CD4-positive, alpha-beta T cell treated with Interleukin-15 for 1 hour (primary cell): ENCODE measurements at places on chromosomes 3 and 15.

GRCh38 chr3:14123308-14124222, 1.1 kb downstream of the CHCHD4 start:
- no peak for DNase-seq

DNA sequence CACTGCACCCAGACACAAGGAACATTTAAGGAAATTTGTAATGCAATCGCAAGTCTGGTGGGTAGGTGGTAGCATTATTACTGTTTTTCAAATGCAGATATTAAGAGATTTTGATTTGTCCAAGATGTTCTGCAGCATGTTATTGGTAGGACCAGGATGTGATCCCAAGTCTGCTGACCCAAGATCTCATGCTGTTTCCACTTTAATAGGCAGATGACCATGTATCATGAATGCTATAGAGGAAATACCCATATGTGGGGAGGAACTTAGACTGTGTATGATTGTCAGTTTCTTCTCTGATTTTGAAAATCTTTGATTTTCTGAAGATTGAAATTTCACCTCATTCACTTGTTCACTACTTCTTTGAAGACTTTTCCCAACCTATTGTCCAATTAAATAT, 28.7 kb downstream of the ATP6V1A start:
- DNase-seq: no peak

DNA sequence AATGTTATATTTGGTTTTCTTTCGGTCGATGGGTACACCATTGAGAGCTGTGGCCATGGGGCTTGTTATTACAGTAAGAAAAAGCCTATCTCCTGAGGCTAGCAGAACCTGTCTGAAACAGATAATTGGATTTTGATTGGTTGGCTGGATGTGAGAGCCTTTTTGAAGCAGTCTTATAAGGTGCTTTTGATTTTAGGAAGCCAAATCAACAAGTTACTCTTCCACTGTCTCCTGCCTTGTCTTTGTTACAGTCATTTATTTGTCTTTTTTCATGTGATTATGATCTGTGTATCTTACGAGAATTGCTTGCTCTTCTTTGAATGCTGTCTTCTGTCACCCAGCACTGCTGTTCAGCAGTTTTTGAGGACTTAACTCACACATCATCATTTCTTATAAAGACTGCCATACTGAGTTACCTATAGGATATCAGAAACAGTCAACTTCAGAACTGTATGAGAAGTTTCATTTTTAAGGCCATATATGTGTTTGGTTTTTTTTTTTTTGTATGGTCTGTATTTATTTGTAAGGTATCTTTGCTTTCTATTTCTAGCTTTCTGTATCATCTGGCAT, 51.1 kb downstream of the MEF2A start:
- no peak for DNase-seq

DNA sequence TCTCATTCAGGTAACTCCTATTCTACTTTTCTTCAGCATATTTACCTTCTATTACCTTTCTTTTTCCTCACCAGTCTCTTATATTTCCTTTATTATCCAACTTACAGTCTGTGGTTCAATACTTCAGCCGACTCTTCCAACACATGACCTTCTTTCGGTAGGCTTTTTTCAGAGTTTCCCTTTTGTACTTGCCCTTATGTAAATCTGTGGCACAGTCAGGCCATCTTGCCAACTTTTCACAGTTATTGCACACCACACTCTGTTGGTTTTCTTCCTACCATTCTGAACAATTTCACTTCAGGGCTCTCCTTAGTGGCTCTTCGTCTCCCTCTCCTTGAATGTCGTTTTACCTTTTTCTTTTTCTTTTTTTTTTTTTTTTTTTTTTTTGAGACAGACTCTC, 427.8 kb downstream of the LPP start:
- DNase-seq: no peak

- DNase-seq: peak; percentile 59
Observed at GRCh38 chr3:114383875-114384557, 90.2 kb downstream of the TIGIT start.

DNA sequence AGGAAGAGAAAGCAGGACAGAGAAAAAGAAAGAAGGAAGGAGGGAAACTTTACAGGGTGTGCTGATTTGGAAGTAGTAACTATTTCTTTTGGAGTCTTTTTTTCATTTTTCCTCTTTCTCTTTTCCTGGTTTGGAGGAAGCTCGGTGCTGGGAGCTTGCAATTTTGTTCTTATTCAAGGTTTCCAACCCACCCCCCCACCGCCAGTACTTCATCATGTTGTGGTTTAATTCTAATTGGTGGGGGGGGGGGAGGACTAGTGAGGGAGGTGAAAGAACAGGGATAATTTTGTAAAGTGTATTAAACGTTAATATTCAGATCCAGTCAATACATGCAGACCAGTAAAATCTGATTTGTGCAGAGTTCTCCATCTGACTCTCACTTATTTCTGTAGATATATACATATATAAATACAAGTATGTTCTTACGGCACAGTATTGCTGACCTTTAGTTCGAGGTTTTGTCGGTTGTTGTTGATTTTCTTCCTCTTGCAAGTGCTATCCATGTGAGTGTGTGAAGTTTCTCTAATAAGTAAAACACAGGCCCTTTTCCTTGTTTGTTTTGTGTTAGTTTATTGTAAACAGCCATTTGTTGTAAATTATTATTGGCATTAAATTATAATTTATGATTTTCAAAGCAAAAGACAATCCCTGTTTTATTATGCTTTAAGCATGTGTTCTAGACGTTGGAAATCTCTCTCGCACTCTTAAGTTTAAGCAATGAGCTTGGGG, 9.3 kb downstream of the NR2F2 start:
- no peak for DNase-seq

- DNase-seq: no peak
Observed at GRCh38 chr3:112446343-112446742, 52.9 kb downstream of the BTLA start.

DNA sequence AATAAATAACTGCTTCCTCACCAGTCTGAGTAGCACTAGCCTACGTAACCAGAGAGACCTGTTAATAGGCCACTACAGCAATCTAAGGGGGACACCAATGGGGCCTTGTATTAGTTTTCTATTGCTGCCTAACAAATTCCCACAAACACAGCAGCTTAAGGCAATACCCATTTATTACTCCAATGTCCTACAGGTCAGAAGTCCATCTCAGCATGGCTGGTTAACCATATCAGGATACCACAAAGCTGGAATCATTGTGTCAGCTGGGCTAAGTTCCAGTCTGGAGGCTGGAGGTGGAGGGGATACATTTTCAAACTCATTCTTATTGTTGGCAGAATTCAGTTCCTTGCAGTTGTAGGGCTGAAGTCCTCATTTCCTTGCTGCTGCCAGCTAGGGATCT, 331.9 kb downstream of the ULK4 start:
- no peak for DNase-seq

DNA sequence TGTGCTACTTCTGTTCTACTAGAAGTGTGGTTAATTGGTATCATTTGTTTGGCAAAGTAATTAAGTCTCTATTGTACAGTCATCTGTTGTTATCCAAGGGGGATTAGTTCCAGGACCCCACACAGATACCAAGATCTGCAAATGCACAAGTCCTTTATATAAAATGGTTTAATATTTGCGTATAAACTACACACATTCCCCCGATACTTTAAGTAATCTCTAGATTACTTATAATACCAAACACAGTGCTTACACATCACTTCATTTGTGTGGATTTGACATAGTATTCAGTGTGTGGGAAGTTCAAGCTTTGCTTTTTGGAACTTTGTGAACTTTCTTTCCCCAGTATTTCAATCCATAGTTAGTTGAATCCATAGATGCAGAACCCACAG, 50.5 kb upstream of the ABI3BP start:
- no peak for DNase-seq

- DNase-seq: no peak
Observed at GRCh38 chr3:153001210-153002078, 160.6 kb upstream of the RAP2B start.

DNA sequence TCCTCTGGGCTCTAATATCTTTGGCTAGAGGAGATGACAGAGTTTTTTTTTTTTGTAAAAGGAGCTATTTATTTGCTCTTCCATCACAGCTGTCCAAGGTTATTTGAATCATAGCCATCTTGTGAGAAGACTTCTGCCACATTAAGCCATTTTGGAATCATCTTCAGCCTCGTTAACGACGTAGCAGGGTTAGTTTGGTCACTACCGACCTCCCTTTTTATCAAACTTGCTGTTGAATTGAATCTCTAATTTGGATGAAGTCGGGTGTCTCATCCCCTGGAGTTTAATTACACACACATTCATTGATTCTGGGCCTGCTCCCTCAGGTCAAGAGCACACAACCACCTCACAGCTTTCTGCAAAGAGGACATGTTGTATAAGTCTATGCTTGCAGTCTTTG, 238.7 kb downstream of the CPNE4 start:
- no peak for DNase-seq

DNA sequence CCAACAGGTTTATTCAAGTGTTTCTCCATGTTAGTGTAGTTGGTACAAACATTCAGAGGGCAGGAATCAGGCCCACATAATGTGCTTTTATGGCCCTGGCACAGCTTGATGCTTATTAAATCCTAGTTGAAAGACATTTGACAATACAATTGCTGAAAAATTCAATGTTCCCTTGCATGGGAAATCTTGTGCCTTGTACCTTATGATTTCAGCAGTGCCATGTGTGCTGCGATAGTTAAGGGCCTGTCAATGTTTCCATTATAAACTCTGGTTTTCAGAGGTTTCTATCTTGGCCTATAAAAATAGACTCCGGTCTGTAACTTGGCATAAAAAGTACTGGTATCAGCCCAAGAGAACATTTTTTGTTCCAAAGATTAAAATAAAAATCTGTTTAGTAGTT, 207.2 kb downstream of the TBC1D5 start:
- DNase-seq: no peak

DNA sequence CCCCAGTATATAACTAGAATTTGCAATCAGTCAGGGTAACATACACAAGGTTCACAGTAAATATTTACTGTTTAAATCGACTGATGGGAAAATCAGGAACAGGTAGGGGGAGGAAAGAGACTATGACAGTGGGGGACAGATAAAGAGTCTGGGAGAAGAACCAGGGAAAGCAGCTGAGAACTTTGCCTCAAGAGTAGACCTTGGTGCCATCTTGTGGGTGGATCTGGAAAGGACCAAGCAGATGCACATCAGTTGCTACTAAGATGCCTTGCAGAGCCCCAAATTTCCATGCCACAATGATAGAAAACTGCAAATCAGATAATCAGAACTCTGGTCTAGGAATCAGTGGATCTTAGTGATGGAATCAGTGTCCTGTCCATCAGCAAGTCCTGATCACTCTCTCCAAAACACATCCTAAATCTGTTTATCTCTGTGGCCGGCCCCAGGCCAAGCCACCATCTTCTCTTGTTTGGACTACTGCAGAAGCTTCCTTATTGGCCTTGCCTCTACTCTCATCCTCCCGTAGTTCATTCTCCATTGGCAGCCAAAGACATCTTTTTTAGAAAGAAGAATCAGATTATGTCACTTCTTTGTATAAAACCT, 62.7 kb downstream of the PDE8A start:
- DNase-seq: peak; percentile 47

DNA sequence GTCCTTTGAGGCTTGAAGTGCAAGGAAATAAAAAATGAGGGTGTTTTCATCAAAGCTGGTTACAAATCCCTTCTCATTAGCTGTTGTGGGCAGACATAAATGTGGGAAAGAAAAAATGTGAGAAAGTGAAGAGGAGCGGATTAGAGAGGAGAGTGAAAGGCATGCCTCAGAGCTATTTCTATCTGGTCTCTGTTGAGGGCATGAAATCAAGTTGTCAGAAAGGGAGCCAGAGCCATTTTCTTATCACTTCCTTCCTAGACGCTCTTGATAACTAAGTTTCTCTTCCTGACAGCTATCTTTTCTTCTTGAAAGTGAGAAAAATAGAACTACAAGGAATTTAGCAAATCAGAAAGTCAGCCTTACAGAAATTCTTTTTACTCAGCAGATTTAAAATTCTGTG, 20.8 kb upstream of the CAPN3 start:
- DNase-seq: no peak

- no peak for DNase-seq
Observed at GRCh38 chr15:85838655-85839054, 43.9 kb upstream of the KLHL25 start.

- no peak for DNase-seq
Observed at GRCh38 chr3:143581972-143582722, 266.1 kb downstream of the SLC9A9 start.

- DNase-seq: no peak
Observed at GRCh38 chr3:178560759-178561158, 24.5 kb downstream of the KCNMB2 start.

- DNase-seq: no peak
Observed at GRCh38 chr3:6250167-6250566, 610.7 kb upstream of the GRM7 start.

GRCh38 chr15:77654975-77655374, 22.3 kb upstream of the LINGO1 start:
- no peak for DNase-seq

GRCh38 chr3:55683666-55684270, 196.7 kb upstream of the WNT5A start:
- no peak for DNase-seq

DNA sequence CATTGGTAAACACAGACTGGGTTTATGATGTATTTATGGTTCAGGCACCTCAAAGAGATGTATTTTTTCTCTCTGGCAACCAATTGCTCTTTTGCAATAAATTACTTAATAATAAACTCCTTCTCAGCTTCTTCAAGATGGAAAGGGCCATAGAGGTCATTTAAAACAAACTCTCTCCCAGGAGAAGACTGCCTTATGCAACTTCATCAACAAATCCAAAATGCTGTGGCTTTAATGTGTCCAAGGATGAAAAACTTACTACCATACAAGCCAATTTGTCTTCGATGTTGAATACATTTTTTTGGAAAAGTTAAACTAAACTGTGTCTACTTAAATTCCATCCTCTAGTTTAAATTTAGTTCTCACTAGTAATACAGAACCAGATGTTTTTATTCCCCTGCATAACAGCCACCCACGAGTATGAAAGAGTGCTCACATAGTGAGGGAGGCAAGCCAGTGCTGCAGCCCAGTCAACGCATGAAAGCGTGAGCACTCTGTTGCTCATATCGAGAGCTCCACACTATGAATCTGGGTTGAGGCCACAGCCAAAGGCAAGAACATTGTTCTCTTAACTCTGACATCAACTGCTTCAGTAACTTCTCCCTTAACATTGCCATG, 761.3 kb upstream of the GRM7 start:
- no peak for DNase-seq

- DNase-seq: peak; percentile 80
Observed at GRCh38 chr3:37996785-37997301, 6.3 kb downstream of the VILL start.

DNA sequence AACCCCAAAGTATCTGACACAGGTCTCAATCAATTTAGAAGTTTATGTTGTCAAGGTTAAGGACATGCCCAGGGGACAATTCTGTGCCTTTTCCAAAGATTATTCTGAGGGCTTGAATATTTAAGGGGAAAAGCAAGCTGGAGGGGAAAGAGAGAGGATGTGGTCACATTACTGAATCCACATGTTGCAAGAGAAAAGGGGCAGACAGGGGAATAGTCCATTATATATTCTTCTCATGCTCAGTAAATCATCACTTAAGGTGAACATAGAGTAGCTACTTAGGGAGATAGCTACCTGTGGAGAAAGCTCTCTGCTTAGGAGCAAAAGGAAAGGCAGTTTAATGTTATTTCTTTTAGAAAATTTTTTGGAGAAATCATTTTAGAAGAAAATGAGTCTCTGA, 751.6 kb downstream of the SI start:
- no peak for DNase-seq
